ENCODE measurements at places on chromosomes 13 and 19.

DNA sequence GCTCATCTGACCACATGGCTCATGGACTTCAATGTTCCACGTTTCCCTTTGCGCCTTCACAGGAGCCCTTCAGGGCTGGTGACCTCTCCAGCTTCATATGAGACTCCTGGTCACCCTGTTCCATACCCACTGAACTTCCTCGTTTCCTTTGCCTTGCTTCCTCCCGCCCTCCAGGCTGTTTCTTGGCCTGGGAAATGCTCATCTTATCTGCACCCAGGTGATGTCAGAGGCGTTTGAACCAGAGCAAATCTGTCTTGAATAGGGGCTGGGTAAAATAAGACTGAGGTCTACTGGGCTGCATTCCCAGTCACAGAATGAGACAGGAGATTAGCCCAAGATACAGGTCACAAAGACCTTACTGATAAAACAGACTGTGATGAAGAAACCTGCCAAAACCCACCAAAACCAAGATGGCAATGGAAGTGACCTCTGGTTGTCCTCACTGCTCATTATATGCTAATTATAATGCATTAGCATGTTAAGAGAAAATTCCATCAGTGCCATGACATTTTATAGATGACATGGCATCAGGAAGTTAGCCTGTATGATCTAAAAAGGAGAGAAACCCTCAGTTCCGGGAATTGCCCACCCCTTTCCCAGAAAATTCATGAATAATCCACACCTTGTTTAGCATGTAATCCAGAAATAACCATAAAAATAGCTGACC is 102.7 kb downstream of the DCLK1 start:
- DNase-seq = no peak

- DNase-seq = no peak
Observed at GRCh38 chr13:113843864-113844556, 19.9 kb downstream of the GAS6 start.

DNA sequence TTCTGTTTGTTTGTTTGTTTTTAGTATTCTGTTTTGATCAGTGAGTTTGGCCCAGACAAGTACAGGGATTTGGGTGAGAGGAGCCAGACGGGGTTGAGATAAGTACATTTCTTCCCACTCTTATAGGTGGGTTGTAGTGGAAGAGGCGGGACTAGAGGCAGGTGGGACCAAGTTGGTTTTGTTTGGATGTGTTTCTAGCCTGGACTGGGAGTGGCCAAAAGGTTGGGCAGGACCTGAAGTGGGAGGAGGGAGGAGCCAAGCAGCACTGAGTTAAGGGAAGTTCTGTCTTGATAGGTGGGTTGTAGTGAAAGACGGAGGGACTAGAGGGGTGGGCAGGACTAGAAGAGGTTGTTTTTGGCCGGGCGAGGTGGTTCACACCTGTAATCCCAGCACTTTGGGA is 9.0 kb downstream of the DNASE2 start:
- no peak for DNase-seq

- no peak for DNase-seq
Observed at GRCh38 chr19:40213882-40214570, 4.2 kb downstream of the TTC9B start.

- no peak for DNase-seq
Observed at GRCh38 chr13:33347861-33348260, 62.3 kb upstream of the STARD13 start.

DNA sequence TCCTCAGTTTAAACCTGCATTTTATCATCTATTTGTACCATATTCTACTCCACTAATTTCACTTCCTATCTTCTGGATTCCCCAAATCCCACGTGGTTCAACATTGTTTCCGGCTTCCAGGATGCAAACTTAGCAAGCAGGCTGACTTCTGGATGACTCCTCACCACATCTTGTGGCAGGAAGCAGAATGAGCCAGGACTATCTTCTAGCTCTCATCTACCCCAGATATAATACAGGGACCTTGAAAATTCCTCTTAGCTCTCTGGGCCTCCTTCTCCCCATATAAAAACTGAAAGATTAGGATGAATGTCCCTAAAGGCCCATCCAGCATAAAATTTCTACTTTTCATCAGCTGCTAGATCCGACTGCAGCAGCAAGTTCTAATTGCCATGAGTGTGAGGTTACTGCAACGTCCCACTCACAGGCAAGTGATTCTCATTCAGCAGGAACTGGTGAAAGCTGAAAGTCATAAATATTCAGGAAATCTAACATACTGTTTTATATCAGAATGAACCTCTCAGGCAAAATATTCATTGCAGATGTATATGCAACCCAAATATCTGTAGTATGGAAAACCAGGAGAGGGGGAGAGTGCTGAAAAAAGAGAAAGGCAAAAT is 93.4 kb downstream of the KCTD12 start:
- DNase-seq = no peak

DNA sequence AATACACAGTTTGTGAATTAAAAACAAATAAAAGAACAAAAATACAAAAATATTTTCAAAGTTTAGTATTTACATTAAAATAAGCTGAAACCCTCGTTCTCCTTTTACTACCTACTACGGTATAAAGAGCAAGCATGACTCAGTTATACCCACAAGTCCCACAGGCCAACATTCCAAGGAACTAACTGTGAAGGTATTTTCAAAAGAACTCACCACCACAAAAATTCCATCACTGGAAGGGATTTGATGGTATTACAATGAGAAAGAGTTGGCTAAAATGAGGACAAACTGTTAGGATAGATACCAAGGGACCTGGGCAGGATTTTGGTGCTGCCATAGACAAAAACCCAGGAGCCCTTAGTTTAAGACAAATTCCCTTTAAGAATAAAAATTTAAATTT is 122.7 kb downstream of the TBC1D4 start:
- peak; percentile 76 for DNase-seq

DNA sequence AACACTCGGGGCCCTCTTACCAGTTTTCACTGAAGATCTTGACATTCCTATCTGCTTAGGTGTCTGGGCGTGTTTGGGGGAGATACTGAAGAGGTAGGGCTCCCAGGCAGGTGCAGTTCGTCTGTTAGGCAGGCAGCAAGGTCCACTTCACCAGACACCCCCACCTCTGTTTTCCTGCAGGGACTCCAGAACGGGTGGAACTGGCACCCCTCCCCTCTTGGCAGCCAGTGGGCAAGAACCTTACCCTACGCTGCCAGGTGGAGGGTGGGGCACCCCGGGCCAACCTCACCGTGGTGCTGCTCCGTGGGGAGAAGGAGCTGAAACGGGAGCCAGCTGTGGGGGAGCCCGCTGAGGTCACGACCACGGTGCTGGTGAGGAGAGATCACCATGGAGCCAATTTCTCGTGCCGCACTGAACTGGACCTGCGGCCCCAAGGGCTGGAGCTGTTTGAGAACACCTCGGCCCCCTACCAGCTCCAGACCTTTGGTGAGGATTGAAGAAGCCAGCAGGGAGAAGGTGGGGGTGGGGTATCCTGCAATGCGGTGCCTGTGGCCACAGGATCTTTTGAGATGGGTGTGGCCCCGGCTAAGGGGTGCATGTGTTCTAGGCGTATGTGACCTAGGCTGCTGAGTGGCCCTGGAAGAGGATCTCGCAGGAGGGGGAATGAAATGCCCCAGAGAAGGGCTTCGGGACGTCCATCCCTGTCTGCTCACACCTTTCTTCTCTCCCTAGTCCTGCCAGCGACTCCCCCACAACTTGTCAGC is 3.3 kb upstream of the ICAM4 start:
- DNase-seq = no peak

GRCh38 chr13:67466569-67466968 is 236.4 kb upstream of the PCDH9 start:
- DNase-seq = no peak

- no peak for DNase-seq
Observed at GRCh38 chr13:108708921-108709320, 79.5 kb downstream of the MYO16 start.

DNA sequence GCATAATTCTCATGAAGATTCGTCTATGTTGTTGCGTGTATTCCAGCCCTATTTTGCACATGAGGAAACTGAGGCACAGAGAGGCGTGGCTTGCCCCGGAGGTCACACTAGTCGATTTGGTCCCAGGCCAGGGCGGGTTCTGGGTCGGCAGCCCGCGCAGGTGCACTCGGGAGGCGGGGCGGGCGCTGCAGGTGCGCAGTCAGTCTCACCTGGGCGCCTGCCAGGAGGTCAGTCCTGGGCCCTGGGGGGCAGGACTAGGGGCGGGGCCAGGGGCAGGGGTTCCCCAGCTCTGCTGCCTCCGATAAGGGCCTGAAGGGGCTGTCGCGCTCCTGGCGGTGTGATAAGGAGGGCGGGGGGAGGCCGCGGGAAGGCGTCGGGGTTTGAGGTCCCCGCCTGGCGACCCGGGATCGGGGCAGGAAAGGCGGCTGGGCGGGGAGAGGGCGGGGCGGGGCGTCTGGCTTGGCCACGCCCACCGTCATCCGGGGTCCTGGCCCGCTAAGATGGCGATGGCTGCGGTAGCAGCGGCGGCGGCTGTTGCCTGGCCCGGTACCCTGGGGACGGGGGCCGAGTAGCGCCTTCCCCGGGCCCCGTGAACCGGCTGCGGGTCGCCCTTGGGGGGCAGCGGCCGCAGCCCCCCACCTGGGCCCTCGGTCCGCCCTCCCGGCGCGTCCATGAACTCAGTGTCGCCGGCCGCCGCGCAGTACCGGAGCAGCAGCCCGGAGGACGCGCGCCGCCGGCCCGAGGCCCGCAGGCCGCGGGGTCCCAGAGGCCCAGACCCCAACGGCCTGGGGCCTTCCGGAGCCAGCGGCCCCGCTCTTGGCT is at the start of gene ATG4D:
ATG4D (plus strand) TSS at position 485 of the 822 bp plus-strand sequence; CDS start at position 672, 187 bp downstream.
- peak; percentile 83 for DNase-seq

DNA sequence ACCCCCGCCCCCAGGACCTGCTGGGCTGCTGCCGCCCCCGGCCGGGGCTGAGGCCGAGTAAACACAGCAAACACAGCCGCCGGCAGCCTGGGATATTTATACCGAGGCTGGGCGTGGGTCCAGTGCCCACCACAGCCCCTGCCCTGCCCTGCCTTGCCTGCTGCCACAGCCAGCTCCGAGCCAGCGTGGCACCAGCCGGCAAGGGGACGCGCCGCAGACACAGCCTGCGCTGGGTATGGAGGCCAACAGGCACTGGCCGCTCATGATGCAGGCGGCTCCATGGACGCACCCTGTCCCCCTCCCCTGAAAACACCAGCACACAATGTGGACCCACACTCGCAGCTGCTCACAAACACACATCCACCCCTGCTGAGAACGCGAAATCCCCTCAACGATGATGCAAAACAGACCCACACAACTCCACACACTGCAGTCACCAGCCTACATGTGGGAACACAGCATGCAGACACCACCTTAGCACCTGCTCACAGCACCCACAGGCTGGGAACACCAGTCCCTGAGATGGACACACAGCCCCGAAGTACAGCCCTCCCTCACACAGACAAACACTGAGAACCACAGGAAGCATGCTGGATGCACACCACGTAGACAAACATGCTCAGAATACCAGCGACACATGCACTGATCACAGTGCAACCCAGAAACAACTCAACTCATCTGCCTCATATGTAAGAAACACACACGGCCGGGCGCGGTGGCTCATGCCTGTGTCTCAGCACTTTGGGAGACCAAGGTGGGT is 16.2 kb downstream of the CCDC97 start:
- no peak for DNase-seq

DNA sequence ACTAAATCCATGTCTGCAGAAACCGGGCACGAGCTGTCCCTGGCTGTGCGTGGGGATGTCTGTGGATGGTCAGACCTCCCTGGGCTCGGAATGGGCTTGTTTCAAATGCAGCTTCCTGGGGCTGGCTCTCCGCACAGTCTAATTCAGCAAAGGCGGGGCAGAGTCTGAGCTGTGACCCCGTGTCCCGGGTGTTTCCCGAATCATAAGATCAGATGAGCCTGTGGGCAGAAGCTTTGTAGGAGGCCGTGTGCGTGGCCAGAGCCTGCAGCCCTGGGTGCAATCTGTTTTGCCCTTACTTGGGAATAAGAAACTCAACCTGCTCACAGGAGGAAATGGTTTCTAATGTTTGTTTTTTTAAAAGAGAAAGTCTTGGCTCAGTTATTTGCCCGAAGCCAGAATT is 13.9 kb upstream of the GNA11 start:
- DNase-seq = no peak

DNA sequence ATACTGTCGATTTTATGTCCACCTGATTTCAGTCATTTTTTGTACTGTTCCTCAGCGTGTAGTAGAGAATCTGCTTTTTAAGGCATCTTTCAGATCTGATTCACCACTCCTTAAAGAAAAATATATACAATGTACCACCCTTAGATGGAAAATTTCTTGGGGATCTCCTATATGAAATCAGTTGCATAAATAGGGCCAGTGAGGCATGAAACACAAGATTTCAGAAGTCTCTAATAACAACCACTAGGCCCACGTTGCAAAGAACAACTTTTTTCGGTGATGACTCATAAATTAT is 1.4 kb downstream of the USP12 start:
- peak; percentile 62 for DNase-seq

DNA sequence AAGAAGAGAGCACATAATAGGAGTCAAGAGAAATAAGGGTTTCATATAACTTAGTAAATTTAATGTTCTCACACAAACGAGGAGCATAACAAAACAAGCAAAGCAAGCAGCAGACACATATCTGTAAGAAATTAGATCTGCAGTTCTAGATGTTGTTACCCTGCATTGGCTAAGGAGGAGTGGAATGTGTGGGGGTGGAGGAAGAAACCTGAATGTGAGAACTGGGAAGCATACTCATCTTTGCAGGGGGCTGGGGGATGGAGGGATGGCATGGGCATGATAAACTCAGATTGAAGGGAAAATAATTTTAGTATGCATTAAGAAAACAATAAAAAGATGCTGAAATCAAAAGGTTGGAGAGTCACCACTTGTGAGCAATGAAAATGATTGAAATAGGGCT is 255.0 kb downstream of the LIG4 start:
- DNase-seq = no peak

- peak; percentile 68 for DNase-seq
Observed at GRCh38 chr19:49468746-49469447, 5.1 kb upstream of the FLT3LG start.

DNA sequence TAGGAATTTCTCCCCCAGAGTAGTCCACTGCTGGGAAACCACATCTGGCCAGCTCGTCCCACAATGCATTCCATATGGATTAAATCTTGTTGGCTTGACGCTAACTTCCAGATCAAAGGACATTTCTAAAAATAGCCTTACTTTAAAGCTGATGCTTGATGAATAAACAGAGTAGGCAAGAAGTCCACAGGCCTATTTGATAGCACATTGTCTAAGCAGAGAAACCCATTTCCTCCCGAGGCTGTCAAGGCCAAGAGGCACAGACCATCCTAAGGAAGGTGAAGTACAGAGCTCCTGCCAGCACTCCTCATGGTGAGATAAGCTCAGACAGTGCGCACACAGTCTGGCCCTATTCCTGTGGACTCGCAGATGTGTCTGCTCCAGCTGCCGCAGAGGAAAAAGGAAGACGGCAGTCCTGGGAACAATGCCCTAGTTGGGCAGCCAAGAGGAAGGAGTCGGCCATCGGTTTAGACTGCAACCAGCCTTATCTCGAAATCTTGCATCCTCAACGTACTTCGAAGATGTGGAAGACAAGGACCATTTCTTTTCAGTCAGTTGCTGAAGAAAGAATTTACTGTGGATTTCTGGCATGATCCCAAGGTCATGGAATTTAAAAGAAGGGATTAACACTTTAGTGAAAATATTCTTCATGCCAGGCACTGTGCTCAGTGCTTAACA is 156.8 kb downstream of the RGCC start:
- DNase-seq = peak; percentile 35

GRCh38 chr19:6750062-6750461 is 10.6 kb downstream of the TRIP10 start:
- DNase-seq = no peak
